ENCODE measurements at places on chromosomes 3 and 15.

- no peak for DNase-seq
These were observed 54.0 kb downstream of the KCNH8 start for GRCh38 chr3:19202303-19202702.

GRCh38 chr3:143427631-143428030 lies 308.1 kb downstream of the CHST2 start:
- no peak for DNase-seq

GRCh38 chr15:38541026-38541425 lies 23.6 kb downstream of the RASGRP1 start:
- DNase-seq: no peak

DNA sequence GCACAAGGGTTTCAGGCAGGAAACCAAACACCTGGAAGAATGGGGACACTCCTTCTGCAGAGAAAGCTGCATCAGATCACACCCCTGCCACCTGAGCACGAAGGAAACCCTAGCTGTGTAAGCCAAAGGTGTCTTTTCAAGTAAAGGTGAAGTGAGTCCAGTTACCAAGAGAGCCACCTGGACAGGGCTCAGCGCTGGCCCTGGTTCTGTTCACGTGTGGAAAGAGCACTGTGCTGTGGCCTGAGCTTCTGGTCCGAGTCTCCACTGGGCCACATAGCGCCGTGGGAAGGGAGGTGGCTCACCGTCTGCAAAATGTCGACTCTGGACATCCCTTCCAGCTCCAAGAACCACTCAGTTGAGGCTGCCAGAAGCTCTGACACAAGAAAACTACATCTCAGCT lies 151.1 kb downstream of the ADAMTS17 start:
- no peak for DNase-seq

- DNase-seq: no peak
These were observed 31.5 kb downstream of the SLC41A3 start for GRCh38 chr3:126052196-126053058.

DNA sequence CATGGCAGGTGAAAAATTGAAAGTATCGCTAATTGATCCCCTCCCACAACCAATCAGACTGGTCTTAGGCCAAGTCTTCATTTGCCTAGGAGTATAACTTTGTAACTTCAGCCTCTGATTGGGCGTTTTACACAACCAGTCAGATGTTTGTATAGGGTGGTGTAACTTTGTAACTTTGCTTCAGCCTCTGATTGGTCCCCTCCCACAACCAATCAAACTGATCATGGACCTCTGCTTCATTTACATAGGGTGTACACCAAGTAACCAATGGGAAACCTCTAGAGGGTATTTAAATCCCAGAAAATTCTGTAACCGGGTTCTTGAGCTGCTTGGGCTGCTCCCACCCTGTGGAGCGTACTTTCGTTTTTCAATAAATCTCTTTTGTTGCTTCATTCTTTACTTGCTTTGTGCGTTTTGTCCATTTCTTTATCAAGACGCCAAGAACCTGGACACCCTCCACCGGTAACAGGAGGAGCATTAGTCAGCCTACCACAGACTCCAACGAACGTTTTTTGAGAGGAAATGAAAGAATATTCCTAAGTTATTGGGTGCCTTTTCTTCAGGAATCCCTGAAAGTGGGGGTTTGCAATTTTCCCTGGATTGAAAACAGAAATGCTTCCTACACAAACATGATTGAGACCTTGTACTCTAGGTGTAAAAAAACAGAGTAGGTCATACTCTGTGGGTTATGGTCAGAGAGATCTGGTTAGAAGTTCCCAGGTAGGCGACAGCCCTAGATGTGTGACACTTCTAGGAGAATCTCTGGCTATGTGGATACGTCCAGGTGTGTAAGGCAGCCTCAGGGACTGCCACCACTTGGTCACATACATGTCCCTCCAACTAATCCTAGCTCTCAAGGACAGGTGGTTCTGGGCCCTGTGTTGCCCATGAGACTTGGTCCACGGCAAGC lies 5.5 kb upstream of the SACM1L start:
- DNase-seq: no peak

- no peak for DNase-seq
These were observed 25.9 kb upstream of the SPRED1 start for GRCh38 chr15:38226608-38227266.

DNA sequence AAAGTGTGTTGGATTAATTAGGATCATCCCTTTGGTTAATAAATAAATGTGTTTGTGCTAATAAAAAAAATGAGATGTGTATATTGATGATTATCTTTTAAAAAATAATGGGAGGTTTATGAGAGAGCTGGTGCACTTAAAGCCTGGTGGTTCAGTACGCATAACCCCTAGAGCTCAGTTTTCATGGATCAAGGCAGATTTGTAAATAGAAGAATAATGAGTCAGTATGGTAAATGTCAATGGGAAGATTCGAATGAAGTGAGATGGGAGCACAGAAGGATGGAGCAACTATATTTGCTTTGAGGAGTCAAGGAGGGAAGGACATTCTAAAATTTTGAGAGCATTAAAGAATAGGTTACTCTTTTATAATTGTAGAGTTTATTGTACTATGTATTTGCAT lies 35.4 kb downstream of the AKAP13 start:
- DNase-seq: no peak

- DNase-seq: no peak
These were observed 12.5 kb upstream of the SKIL start for GRCh38 chr3:170344971-170345370.

DNA sequence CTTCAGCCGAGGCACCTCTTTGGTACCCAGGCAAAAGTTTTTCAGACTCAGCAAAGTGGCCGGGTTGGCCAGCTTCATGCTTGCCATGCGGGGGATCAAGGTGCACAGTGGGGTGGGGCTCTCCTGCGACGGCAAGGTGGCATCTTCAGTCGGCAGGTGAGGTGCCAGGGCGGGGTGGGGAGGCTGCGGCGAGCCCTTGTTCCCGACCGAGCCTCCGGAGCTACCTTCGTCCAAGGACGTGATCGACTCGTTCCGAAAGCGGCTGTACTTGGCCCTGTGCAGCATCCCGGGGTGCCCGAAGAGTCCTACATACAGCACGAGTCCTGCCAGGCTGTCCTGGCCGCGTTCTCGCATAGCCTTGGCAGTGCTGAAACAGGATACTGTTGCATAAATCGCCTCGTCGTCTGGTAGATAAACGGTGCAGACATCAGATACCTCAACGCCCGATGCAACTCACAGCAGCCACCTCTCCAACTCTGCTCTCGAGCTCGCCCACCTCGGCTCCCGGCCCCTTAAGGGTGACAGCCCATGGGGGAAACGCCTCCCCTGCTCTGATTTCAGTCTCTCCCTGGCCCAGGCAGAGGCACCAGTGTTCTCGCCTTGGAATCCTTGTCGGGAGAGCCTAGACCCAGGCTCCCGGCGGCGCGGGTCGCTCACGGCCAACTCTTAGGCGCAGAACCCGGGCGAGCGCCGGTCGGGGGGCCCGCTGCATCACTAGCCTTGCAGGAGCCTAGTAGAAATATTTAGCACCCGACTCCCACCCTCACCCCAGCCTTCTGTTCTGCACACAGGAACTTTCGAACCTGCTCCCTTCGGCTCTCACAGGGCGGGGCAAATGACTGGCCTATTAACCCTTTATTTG lies 826 bp downstream of the SHC4 start:
- no peak for DNase-seq

DNA sequence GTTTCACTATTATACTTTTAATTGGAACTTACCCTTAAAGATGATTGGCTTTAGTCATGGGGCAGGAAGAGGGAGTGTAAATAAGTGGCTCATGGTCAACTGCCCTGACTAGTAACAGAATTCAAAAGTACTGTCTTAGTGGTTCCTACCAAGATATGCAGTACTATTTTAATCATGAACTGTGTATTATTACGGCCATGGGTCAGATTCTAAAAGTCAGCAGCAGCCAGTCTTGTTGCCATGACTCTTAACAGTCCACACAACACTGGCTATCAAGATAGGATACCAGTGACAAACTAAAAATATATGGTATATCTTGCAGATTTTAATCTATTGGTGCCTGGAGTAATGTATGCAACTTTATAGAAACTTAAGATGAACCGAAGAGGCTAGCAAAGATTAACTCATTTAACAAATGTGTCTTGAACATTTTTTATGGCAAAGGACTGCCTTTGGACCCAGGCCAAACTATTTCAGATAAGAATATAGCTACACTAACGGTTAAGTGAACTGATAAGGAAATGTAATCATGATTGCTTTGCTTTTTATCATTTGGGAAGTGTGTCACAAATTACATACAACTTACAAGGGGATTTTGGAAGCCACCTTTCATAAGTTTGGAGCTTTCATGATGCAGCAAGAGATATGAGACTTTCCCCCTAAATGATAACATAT lies 163.7 kb downstream of the TCF12 start:
- no peak for DNase-seq

DNA sequence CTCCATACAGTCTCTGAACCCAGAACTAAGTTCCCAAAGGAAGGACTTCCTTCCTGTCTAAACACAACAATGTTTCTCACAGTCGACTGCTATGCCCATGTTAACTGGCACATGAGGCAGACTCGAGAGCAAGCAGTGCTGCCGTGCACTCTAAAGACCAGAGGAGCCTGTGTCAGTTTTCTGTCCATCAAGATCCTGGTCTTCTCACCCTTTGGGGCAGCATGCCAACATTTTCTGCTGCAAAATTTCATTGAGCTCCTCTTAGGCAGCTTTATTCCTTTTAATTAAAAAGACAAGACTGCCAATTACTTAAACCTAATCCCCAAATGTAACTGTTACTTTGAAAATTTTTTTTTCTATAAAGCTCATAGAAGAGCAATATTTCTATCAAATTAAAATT lies 205.1 kb downstream of the GAP43 start:
- no peak for DNase-seq

DNA sequence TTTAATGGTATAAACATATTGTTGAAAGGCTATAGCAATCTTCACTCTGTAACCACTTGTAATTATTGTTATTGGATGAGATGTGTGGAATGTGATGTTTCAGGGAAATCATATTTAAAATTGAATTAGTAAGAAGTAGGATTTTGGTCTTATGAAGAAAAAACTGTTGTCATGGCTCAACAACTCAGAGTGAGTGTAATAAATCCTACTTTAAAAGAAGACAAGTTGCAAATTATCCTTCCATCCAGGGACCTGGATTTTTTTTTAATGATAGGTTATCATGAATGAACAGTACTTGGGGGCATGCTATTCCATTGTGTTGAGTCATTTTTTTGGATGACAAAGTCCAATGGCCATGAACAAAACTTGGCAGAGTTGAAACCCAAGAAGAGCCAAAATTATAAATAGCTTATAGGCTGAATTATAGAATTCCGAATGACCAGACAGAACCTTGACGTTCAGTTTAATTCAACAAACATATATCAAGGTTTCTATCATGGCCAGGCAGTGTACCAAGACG lies 625.5 kb upstream of the ZNF717 start:
- DNase-seq: no peak

DNA sequence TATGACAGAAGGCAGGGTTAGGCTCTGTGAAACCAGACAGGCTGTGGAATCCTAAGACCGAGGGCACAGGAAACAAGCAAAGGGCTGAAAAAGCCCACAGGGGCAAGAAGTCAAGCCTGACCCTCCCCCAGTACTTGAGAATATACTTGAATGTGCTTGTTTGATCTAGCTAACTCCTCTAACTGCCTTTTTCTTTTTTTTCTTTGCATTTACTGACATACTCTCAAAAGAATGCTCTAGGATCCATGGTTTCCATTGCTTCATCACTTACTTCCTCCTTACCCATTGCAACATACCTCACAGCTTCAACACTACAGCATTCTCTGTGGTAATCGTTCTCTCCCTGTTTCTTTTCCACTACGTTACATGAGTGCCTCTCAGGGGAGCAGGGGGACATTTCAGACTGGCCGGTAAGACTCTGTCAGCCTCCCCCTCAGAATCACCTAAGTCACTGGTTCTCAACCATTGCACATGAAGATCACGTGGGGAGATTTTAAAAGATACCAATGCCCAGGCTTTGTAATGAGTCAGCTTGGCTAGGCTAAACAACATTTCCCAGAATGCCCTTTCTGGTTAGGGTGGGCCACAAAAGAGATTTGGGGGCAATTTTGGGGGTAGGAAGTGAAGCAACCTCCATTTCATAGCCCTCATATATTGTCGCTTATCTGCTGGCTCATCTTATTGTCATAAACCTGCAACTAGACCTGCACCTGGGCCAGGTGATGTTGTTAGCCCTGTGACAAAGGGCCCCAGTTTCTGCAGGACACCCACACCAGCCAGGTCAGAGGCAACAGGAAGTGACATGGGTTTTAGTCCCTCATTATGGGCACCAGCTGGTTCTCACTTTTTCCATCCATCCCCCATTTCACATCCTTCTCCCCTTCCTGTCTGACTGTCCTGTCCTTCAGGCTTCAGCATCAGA lies 24.6 kb upstream of the RSL24D1 start:
- no peak for DNase-seq

- no peak for DNase-seq
These were observed 9.8 kb downstream of the SELENOS start for GRCh38 chr15:101267320-101268104.

GRCh38 chr3:34619990-34620389 lies 821.6 kb downstream of the PDCD6IP start:
- DNase-seq: no peak

- no peak for DNase-seq
These were observed 185.4 kb downstream of the NTRK3 start for GRCh38 chr15:88071141-88071540.

- no peak for DNase-seq
These were observed 16.1 kb upstream of the TMEM115 start for GRCh38 chr3:50375258-50375931.

- DNase-seq: no peak
These were observed 89.4 kb downstream of the ADAMTS17 start for GRCh38 chr15:100252359-100252758.

DNA sequence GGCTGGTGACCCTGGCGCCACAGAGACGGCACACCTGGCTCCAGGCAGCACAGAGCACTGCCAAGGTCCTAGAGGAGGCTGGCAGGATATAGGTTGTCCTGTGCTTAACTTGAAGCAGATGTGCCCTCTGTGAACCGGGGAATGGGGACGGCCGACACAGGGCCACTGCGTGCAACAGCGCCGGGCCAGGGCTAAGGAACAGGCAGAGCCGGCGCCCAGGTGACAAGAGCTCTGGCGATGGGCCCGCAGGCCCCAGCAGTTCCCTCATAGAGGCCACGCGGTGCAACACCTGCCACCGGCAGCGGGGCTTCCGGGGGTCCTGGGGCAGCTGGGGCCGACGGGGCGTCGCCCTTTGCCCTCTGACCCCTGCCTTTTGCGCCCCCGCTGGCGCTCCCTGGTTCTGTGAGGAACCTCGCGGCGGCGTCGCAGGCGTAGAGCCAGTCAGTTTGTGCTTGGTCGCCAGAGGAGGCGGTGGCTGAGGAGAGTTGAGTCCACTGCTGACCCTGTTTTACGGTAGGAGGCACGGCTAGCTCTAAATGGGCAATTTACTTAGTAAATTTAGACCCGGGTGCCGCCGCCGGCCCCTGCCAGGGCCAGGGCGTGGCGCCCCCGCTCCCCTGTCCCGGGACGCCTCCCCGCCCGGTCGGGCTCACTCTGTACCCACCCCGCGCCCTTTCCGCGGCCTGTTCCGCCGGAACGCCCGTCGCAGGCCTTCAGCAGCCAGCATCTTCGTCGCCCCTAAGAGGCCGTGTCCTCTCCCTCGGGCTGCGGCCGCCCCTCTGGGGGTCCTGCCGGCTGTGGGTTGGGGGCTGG lies at the start of gene NPAP1:
Gene NPAP1 (plus strand): TSS at position 444 of the 813 bp plus-strand sequence. CDS start 93 bp downstream, at position 537.
- DNase-seq: no peak
